ENCODE measurements at places on chromosomes 2 and 18.

GRCh38 chr18:457140-457519 is 43.4 kb downstream of the COLEC12 start:
- DNase-seq = peak; percentile 92

DNA sequence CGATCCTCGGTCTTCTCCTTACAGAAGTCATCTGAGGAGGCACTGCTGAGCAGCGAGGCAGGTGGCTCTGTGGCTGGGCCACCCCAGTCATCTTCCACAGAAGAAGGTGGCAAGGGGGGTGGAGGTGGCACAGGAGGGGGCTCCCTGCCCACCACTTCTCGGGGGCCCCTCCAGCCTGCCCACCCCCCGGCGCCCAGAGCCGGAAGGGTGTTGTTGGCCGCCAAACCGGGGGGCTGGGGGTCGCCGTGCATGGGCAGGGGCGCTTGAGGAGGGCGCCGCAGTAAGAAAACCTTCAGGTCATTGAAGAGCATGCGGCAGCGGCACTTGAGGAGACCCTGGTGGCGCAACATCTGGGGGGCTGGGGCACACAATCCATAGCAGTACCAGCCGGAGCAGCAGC is 2.5 kb downstream of the MARCHF4 start:
- DNase-seq = no peak

- no peak for DNase-seq
Observed at GRCh38 chr2:1964659-1965058, 220.3 kb upstream of the PXDN start.

GRCh38 chr2:31413862-31414550 is 536 bp downstream of the XDH start:
- DNase-seq = no peak

DNA sequence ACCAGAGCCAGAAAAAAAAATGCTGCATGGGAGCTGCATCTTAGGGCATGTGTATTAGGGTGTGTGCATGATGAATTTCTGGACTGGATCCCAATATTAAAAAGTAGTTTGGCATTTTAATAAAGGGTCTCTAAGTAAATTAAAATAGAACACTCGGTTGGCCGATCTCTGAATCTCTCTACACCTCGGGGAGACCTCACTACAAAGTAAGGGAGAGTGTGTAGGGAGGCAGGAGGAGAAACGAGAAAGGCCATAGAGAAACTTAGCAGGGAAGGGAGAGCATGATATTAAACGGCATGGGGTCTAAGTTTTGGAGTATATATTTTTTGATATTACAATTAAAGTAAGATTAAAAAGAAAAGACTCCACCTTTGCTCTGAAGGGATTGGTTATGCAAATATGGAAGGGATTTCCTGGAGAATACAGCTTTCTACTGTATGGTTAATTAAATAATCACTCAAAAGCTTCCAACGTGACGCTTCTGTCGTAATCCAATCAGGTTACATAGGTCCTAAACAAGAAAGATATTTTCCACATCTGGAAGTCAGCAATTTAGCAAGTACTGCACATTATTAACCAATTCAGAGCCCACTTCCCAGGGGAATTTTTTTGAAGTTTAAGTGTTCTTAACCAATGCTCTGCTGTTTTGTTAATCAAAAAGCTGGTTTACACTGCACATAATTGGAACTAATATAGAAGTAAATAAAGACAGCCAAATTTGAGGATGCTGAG is 1.0 kb upstream of the ZEB2 start:
- DNase-seq = peak; percentile 95

DNA sequence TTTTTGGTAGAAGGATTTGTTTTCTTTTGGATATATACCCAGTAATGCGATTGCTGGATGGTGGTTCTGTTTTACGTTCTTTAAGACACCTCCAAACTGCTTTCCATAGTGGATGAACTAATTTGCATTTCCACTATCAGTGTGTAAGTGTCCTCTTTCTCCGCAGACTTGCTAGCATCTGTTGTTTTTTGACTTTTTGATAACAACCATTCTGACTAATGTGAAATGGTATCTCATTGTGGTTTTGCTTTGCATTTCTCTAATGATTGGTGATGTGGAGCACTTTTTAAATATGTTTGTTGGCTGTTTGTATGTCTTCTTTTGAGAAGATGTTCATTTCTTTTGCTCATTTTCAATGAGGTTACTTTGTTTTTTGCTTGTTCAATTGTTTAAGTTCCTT is 260.9 kb upstream of the CWC22 start:
- DNase-seq = peak; percentile 46

- DNase-seq = no peak
Observed at GRCh38 chr2:45769056-45769455, 117.6 kb downstream of the PRKCE start.

GRCh38 chr2:85981579-85982247 is 92.9 kb upstream of the ST3GAL5 start:
- no peak for DNase-seq

DNA sequence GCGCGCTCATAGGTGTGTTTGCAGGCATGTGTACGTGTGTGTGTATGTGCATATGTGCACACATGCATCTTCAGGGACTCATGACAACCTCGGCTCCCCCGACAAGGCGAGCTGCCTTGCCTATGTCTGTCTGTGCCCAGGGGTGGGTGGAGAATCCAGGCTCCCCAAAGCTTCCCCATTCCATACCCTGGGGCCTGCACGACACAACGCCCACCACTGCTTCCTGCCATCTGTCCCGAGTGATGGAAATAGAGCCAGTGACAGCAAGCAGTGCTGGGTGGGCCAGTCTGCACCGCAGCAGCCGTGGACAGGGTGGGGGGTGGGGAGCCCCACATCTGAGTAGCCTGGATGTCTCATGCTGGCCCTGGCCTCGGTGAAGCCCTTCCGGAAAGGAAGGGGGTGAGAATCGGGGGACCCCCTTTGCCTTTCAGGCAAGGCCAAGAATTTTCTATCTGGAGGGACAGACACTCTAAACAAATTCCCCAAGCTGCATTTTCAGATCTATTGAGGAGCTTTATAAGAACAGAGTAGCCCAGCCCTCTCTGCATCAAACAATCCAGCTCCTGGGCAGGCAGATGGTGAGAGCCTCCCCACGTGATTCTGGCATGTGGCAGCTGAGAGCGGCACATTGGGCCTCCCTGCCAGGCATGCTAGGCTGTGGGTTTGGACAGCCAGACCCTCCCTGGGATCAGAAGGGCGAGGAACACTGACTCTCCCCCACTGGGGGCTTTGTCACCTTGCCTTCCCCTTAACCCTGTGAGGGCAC is 4.9 kb downstream of the KCNIP3 start:
- no peak for DNase-seq

GRCh38 chr2:240569998-240570530 is 1.8 kb downstream of the RNPEPL1 start:
- DNase-seq = no peak

DNA sequence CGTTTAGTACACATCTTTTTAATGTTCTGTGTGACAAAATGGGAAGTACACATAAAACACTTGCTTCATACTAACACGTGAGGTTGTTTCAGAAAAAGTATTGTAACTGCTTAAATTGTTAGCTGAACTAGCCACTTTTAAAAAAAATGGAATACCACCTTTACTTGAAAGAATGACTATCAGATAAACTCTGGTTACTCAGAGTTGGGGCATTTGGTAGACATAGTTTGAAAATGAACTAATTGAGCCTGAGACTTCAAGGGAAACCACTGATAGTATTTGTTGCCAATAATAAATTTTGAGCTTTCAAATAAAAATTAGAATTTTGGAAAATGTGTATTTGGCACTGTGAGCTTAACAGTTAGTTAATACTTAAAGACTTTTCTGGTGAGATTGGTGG is 103.0 kb upstream of the FBXO11 start:
- peak; percentile 1 for DNase-seq

- DNase-seq = no peak
Observed at GRCh38 chr18:40102903-40103302, 1852.1 kb upstream of the PIK3C3 start.

DNA sequence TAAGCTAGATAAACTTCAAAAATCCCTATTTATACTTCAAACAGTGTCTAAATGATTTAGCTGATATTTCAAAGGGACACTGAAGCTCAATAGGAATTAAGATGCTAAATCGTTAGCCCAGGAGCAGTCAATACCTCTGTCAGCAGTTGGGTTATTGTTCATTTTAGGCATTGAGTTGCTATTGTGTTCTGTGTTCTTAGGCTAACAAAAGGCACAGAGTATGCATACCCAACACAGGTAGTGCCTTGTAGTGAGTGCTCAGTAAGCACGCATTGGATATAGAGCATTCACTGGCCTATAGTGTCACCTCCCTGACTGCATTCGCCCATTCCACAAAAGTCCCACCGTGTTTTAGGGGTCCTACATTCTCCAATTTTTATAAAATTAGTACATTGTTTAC is 152.3 kb downstream of the PIK3C3 start:
- no peak for DNase-seq

DNA sequence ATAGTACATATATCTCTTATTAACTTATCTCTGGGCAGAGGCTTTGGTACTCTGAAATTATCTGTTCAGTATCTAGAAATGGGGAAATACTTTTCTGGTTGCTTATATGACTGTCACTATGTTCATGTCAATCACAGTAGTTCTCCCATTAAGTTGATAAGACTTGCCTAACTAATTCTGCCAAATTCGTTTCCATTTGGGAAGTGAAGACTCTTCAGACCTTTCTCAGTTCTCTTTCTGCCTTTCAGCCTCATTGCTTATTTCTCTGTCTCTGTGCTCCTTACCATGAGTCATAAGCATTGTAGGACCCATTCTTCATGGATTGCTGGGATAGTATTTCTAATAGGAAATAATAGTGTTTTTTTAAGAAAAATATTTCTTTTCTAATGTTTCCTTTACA is 113.5 kb downstream of the PHLPP1 start:
- peak; percentile 35 for DNase-seq

GRCh38 chr2:98804736-98805135 is 73.8 kb upstream of the MGAT4A start:
- DNase-seq = no peak
